ENCODE measurements at places on chromosomes 7 and 10.

GRCh38 chr10:129809431-129809830 is 154.6 kb downstream of the EBF3 start:
- H3K36me3 ChIP-seq, result no peaks in the 10 kb centered on the region
- no peak for DNase-seq
- no peaks in the 10 kb centered on the region for H3K4me1 ChIP-seq
- H3K4me3 ChIP-seq, result no peak overlapping the region

DNA sequence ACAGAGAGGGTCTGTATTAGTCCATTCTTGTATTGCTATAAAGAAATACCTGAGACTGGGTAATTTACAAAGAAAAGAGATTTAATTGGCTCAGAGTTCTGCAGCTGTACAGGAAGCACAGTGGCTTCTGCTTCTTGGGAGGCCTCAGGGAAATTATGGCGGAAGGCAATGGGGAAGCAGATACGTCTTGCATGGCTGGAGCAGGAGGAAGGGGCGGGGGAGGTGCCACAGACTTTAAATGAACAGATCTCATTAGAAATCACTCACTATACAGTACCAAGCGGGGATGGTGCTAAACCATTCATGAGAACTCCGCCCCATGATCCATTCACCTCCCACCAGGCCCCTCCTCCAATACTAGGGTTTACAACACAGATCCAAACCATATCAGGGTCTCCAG is 3.7 kb upstream of the CALU start:
- H3K27me3 ChIP-seq, result peaks cover 13% of the 10 kb centered on the region
- H3K36me3 ChIP-seq, result no peaks in the 10 kb centered on the region
- H3K27ac ChIP-seq, result no peak overlapping the region
- no peak overlapping the region for H3K4me3 ChIP-seq

- no peak overlapping the region for H3K4me3 ChIP-seq
- peaks cover 6% of the 10 kb centered on the region for H3K4me1 ChIP-seq
- no peaks in the 10 kb centered on the region for H3K27me3 ChIP-seq
- H3K27ac ChIP-seq, result no peak overlapping the region
Measured at GRCh38 chr10:102342958-102343357, 52.5 kb upstream of the NFKB2 start.

GRCh38 chr10:130108934-130109604 is 1.6 kb downstream of the C10orf143 start:
- no peaks in the 10 kb centered on the region for H3K27me3 ChIP-seq
- H3K36me3 ChIP-seq, result peaks cover 9% of the 10 kb centered on the region
- DNase-seq, result no peak
- peak overlapping the region; percentile 74 for H3K4me3 ChIP-seq

DNA sequence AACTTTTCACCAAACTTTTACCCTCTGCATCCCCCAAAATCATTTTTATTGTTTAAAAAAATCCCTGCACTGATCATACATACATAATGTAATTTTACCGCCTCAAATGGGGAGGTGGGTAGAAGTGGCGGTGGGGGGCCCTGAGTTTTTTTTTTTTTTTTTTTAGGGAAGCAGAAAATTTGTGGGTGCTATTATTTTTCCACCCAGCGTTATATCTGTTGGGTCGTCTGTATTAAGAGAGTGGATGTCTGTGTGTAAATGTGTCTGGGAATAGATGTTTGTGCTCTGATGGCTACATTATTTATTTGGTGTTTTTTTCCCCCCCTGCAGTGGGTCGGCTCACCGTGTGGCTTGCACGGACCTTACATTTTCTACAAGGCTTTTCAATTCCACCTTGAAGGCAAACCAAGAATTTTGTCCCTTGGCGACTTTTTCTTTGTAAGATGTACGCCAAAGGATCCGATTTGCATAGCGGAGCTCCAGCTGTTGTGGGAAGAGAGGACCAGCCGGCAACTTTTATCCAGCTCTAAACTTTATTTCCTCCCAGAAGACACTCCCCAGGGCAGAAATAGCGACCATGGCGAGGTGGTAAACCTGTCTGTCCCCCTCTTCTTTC is 438 bp downstream of the ARID5B start:
- no peaks in the 10 kb centered on the region for H3K36me3 ChIP-seq
- H3K27me3 ChIP-seq, result no peaks in the 10 kb centered on the region
- H3K27ac ChIP-seq, result peak overlapping the region; percentile 98
- DNase-seq, result no peak

GRCh38 chr10:22649994-22650393 is 64.4 kb downstream of the PIP4K2A start:
- no peak for DNase-seq
- H3K4me1 ChIP-seq, result peaks cover 19% of the 10 kb centered on the region
- no peak overlapping the region for H3K4me3 ChIP-seq
- no peaks in the 10 kb centered on the region for H3K36me3 ChIP-seq
- H3K27me3 ChIP-seq, result no peaks in the 10 kb centered on the region
- H3K27ac ChIP-seq, result no peak overlapping the region

Measured in psoas muscle (tissue), 8 donors.